ENCODE measurements at places on chromosomes 12 and 14.

- no peak for DNase-seq
These were observed 135.8 kb downstream of the ITPR2 start for GRCh38 chr12:26697217-26697616.

DNA sequence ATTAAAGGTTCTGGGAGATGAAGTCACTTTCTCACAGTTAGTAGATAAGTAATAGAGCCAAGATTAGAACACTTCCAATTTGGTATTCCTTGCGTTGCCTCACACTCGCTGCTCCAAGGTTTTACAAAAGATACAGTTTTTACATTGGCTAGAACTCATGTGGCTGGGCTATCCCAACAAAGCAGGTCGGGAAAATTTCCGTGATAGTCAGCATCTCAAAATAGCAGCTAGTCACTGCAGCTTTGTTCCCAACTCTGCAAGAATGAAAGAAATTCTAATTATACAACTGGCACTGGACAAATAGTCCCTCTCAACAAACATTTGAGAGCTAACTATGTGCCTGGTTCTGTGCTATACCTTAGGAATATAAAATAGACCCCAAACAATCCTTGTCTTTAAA lies 24.6 kb upstream of the PPP1R12A start:
- no peak for DNase-seq

DNA sequence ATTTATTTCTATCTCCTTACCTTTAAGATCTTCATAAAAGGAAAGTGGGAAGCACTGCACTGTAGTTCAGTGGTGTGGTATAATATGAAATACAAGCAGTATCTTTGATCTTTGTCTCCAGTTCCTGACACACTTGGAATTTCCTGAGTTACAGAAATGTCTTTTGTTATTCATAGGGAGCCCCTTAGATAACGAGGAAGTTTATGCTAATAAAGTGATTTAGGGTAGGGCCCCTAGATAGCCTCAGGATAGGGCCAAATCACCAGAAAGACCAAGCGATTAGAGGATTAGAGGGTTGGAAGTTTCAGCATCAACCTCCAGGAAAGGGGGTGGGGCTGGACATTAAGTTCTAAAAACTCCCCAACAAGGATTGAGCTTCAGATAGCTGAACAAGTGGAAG lies 29.9 kb upstream of the DDHD1 start:
- DNase-seq, result no peak

DNA sequence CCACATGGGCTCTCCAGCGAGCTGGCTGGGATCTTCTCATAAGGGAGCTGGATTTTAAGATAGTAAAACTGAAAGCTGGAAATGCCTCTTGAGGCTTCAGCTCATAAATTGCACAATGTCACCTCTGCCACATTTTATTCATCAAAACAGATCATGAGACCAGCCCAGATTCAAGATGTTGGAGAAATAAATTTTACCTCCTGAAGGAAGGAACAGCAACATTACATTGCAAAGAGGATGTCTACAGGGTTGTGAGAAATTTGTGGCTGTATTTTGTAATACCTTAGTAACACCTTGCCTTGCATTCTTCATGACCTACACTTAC lies 43.1 kb upstream of the KRR1 start:
- DNase-seq, result no peak

- DNase-seq, result no peak
These were observed 258.6 kb downstream of the KTN1 start for GRCh38 chr14:55838529-55839052.

- no peak for DNase-seq
These were observed 8.0 kb downstream of the CCDC198 start for GRCh38 chr14:57485635-57486034.

- no peak for DNase-seq
These were observed 460.8 kb downstream of the BCAT1 start for GRCh38 chr12:24488091-24488596.

GRCh38 chr14:45082420-45082819 lies 1.5 kb upstream of the PRPF39 start:
- DNase-seq, result no peak

DNA sequence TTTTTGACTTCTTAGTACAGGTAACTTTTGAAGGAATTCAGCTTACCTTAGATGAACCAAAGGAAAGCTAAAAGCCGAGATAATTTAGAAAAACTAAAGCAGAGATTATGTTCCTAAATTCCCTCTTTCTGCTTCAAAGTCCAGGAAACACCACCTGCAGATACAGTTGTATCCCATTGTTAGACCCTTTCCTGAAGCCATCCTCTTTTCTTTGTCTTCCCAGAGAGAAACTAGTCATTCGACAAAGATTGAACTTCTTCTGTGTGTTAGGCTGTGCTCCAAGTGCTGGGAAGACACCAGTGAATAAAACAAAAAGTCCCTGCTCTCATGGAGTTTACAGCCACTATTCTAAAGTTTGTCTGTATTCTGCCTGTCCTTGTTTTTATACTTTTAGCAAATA lies 29.3 kb downstream of the PPM1A start:
- DNase-seq, result no peak

- DNase-seq, result no peak
These were observed 41.6 kb downstream of the RNF34 start for GRCh38 chr12:121441555-121441954.

DNA sequence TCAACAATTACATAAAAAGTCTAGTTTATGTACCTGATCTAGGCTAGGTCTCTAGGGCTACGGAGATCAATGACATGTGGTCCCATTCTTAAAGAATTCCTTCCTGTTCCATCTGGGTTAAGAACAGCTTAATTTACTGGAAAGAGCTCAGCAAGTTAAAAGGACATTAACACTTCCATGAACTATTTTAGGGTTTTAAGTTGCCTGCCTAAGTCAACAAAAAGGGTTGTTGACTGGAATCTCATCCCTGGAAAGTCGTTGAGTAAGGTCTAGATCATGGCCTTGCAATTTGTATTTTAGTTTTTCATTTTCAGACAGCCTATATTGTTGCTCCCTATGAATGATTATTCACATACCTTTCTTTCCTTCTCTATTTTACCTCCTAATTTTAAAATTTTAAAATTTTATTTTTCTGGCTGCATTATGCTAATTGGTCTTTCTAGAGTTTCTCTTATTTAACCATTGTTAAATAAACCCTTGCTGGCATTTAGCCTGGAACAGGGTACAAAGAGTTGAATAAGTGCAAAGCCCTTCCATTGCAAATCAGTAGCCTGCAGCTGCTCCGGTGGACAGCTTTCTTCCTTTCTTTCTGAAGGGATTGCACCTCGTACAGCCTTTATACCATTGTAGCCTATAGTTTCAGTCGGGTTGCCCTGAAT lies 66.3 kb downstream of the VRK1 start:
- DNase-seq, result no peak

- no peak for DNase-seq
These were observed 707.9 kb downstream of the AACS start for GRCh38 chr12:125773033-125773640.

DNA sequence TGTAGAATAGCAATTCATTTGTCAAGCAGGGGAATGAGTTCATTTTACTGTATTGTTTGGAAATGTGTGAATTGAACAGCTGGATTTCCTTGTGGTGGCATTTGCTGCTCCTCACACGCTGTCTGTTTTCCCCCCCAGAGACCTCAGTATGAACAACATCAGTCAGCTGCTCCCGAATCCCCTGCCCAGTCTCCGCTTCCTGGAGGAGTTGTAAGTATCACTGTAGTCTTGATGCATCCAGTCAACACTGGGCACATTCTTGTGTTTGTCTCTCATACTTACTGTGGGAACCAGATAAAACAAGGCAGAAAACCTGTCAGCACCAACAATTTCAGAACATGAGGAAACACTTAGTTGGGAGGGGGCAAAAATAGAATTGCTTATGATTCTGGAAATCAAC lies 64.9 kb downstream of the LGR5 start:
- DNase-seq, result no peak

DNA sequence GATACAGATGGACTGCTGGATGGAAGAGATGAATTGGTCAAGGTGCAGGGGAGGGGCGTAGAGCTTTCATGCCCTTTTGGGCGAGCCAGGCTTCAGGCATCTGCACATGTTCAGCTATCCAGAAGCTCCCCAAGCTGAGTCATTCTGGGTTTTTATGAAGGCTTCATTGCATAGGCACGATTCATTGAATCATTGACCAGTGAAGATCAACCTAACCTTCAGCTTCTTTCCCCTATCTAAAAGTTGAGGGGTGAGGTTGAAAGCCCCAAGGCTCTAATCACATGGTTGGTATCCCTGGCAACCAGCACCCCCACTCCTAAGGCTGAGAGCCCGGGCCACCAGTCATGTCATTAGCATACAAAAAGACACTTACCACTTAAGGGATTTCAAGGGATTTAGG lies 36.3 kb downstream of the RPS29 start:
- DNase-seq, result peak; percentile 56

DNA sequence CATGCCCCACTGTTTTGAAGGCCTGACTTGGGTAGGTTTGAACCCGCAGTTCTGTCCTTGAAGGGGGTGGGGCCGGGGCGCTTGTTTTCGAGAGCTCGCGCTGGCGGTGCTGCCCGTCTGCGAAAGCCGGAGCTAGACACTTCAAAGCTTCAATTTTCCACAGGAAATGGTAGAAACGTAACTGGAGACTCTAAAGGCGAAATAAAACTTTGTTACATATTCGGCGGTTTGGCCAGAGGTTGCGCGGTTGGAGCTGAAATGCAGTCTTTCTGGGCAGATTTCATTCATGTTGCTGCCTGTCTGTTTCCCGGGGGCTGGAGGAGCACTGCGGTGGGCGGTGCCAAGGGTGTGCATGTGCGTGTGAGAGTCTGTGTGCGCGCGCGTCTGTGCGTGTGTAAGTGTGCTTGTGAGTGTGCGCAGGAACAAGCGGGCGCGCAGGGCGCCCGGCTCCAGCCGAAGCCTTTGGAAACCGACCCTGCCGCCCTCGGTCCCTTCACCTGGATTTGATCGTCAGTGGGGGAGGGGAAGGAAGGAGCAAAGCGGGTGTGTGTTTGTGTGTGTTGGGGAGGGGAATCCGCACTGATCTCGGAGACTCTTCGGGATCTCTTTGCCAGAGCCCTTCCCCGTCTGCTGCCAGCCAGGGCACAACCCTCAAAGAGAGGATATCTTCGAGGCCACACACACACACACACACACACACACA lies 227.7 kb upstream of the CRY1 start:
- DNase-seq, result peak; percentile 11

Data from EL (cell line).